NCI-H1436 treated with DMSO at 0.1 percent for 48 hours (cell line): ENCODE measurements at places on chromosomes 5 and 9.

GRCh38 chr9:749716-750115 is 91.8 kb upstream of the DMRT1 start:
- no peak for DNase-seq

DNA sequence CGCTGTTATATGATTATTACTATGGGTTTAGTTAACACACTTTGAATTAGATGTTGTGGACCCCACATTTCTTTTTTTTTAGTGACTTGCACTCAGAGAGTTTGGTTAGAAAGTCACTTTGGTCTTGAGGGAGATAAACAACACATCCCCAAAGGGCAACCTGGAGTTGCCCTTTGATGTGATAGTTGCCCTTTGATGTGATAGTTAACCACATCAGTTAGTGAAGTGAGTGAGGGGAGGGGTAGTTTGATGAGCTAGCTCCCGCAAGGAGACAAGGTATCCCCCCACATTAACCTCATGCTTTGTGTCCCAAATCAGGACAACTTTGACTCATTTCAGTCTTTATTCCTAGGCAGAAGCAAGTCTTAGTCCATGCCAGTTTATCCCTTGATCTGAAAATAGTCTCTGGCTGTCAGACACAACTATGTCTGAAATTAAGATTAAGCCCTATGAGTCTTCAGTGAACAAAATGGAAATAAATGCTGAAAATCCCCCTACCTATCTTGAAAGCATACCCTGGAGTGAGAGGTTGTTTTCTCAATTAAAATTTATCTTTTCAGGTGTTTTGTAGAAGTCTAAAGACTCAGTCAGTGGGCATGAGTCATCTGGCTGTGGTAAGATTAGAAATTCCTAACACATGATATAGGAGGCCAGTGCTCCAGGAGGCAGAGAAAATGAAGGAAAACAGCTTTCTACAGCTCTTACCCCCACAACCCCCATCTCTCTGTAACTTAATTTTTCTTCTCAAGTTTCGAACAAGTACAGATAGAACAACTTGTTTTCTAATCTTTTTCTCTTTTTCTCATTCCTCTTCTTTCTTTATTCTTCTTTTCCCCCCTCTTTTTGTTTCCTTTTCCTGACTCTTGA is 208.9 kb upstream of the DMRTA1 start:
- no peak for DNase-seq

DNA sequence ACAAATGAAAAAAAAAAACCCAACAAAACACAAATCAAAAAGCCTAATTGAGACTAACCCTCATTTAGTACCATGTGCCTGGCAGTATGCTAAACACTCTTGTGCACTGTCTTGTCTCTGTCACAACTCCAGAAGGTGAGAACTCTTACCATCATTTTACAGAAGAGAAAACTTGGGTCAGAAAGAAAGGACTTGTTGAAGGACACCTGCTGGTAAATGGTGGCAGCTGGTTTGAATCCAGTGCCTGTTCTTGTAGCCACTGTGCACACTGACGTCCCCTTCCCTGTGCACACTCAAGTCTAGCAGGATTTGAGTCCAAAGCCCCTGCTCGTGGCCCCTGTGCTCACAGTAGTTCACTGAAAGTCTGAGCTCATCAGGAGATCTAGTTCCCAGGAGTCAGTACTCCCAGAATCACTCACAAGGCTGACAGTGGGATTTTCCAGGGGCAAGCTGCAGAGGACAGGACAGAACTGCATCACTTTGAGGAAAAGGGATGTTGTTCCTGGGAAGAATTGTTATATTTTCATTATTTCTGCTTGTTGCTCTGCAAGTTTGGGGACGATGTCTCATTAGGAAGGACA is 43.0 kb upstream of the HSD17B4 start:
- no peak for DNase-seq

GRCh38 chr5:177483994-177484901 is 10.8 kb upstream of the DBN1 start:
- DNase-seq: no peak

- DNase-seq: no peak
Measured at GRCh38 chr9:137315581-137316011, 13.5 kb upstream of the NRARP start.

DNA sequence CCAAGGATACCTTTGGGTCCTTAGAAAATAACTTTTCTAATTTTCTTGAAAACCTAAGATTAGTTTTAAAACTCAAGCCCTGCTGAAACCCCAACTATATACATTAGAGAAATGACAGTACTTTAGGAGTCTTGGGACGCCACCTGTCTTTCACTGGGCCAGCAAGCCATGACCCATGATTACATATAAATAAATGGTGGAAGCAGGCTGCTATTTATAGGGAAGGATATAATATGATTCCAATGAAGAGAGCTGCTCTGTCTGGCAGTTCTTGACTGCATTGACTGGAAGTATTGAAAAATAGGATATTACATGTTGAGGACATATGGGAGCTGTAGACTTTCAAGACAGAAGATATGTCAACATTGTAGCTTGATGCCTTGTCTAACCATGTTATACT is 7.3 kb downstream of the JMY start:
- no peak for DNase-seq

GRCh38 chr5:151097061-151097460 is 16.2 kb upstream of the TNIP1 start:
- DNase-seq: no peak

GRCh38 chr5:179610903-179611265 is 12.6 kb downstream of the HNRNPH1 start:
- no peak for DNase-seq

DNA sequence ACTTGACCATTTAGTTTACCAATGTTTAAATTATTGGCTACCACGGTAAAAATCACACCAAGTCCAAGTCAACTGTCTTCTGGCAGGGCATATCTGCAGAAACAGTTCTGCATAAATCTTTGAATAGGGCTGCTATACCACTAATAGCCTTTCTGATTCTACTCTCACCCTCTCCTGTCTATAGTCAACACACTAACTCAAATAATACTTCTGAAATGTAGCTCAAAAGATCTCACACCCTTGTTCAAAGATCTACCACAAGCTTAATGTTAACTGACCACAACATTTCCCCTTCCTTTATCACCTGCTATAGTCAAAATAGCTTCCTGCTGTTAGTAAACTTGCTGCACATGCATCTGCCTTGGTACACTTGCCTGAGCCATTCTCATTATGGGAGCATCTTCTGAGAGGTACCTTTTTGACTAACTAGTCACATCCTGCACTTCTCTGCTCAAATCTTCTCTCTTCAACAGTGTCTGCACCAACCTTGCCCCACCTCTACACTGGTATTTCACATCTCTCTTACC is 319.4 kb downstream of the CDH10 start:
- DNase-seq: no peak
